ENCODE measurements at places on chromosomes 3 and 15.

GRCh38 chr3:29144361-29144760 lies 136.5 kb upstream of the RBMS3 start:
- no peak for DNase-seq

- no peak for DNase-seq
Observed at GRCh38 chr3:98901119-98901391, 440 bp downstream of the DCBLD2 start.

DNA sequence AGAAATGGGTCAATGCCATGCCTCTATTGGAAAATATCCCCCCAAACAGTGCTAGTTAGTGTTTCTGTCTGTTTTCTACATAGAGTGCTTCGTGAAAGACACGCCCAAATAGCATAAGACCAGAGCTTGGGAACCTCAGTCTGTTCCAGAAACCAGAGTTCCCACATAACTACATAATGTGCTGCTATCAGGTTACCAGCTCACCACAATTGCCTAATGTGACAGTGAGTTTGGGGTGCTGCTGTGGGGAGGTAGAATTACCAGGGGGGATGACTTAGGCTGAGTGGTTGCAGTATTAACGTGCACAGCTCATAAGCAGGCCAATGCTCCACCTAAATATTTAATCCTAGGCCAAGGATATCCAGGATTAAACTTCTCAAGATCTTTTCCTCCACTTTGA lies 39.2 kb downstream of the DUT start:
- no peak for DNase-seq

DNA sequence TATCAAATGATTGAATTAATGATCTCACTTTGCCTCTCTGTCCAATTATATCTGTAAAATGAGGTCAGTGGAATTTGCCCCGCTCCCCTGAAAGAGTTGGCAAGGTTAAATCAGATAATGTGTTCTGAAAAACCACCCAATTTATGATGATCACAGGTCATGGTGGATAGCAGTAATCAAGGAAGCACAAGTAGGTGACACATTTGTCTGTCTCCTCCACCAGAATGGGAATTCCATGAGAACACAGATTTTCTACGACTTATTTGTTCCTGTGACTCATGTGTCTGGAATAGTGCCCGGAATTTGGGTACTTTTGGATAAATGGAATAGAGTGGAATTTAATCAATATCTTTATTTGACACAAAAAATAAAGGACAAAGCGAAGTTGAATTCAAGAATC lies 220.9 kb upstream of the SUCLG2 start:
- DNase-seq = no peak

DNA sequence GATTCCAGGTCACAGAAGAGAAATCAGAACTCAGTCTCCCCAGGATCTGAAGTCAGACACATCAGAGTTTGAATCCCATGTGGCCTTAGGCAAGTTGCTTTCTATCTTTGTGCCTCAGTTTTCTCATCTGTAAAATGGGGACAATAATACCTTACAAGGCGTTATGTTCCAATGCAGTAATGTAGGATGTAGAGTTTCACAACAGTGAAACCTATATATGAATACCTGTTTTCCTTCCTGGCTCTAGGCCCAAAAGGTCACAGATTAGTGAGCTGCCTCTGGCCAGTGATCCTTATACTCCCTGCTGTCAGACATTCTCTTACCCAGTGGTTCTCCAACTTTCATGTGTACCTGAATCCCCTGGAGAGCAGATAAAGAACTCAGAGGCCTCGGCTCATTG lies 72.9 kb upstream of the OXTR start:
- no peak for DNase-seq

DNA sequence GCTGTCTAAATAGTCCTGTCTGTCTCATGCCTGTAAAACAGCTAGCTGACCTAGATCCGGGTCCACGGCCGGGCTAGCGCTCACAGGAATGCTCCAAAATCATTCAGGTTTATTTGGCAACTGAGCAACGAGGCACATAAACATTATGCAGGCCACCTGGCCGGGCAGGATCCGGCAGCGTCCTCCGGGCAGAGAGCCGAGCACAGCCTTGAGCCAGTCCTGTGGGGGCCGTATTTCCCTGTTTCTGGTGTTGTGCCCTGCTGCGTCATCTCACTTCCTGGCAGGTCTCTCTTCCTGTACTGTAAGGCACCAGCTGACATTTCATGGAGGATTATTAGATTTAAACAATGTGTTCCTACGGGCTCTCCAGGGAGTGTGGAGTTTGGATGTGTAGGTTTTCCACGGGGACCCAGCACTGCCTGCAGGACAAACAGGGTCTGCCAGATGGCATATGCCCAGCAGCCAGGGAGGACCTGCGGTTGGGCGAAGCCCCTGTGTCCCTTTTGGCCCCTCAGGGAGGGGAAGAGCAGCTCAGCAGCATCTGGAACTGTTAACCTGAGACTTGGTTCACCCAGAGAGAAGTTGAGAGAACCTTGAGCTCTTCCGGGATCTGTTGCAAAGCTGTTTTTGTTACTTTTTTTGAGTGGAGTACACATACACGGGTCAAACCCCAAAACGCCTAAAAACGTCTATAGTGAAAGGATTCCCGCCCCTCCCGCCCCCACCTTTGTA lies 16.6 kb upstream of the LRRK1 start:
- DNase-seq = no peak

DNA sequence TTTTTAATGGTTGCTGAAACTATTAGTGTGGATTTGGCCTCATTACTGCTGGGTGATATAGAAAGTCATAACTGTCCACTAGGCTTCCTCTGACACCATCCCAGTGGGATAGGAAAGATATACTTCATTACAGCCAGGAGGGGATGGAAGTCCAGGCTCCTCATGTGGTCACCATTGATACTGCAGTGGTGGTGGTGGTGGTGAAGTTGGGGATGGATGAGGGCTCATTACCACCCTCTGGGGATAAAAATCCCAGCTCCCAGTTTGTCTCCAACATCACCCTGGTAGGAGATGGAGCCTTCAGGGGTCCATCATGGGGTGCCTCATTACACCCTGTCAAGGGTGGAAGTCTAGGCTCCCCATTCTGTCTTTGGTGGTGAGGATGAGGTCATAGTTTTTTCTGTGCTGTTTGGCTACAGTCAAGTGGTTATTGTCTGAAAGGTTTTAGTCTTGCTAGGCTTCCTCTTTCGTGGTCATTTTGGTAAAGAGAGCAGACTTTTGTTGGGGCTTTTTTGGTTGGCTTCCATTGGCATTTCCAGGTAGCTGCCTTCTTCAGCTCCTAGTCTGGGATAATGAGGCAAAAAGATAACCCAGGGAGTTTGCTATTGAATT lies 30.1 kb upstream of the FILIP1L start:
- DNase-seq = no peak

DNA sequence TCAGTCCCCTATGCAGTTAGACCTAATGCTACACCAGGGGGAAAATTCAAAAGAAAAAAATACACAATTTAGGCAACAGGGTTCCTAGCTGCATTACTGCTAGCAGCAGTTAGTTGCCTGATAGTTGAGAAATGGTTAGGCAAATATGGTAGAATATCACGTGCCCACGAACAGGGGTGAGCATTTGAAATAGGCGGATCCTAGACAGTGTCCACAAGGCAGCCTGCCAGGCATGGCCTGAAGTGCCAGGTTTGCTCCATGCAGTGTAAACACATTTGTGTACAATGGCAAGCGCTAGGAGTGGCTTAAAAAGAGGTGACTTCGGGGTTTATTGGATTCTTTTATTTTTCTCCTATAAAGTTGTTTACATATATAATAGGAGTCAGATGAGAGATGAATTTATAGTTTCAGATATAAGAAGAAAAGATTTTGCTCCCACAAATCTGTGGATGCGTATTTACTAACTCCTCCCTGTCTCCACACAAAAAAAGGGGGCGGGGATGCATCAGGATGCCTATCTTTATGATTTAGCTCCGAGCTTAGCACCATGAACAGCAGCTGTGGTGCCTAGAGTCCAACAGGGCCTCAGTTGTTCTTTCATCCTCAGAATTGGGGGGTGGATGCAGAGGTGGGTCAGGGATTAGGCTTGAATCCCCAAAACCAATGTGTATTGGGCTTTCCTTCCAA lies 3.9 kb upstream of the TGM4 start:
- no peak for DNase-seq

DNA sequence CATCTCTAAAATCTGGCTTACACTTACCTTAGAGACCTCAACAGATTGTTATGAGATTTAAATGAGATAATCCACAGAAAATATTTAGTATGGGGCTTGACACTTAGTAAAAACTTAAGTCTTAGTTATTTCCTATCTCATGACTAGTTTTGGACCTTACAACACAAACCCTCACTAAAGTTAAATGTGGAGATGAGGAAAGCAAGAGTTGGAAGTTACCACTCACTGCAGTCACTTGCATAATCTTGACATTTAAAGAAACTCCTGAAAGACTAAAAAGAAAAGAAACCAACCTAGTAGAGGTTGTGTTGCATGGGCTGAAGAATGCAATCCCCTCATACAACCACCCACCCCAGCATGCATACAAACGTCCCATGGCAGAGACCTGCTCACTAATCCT lies 40.1 kb downstream of the ITGB5 start:
- no peak for DNase-seq

GRCh38 chr3:105533960-105534359 lies 167.3 kb downstream of the ALCAM start:
- DNase-seq = no peak

GRCh38 chr3:22582266-22582665 lies 620.9 kb upstream of the UBE2E2 start:
- DNase-seq = no peak

DNA sequence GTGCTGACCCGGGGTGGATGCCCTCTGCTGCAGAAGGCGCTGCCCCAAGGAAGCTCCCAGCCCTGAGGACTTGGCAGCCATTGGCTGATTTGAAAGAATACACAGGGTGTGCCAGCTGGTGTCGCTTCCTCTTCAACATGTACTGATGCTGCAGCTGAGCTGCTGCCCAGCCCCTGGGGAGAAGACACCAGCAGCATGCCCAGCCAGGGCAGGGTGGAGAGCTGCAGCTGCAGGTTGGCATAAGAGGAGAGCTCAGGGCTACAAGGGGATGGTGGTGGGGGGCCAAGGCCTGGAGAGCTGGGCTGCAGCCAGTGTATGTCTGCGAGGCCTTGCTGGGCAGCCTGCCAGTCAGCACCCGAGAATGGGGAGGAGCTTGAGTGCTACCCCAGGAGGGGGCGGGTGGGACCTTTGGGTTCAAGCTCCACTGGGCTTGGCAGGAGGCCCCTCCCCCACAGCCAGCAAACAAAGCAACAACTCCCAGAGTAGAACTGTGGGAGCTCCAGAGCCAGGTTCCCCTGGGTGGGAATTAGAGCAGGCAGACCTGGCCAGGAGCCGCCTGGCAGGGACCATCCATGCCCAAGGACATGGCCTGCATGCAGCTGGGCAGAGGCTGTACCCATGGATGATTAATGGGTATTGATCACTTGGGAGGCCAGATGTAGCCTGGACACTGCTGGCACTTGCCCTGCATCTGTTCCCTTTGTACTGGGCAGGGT lies 9.2 kb upstream of the SEMA4B start:
- peak; percentile 65 for DNase-seq

GRCh38 chr15:48940508-48940907 lies 23.2 kb downstream of the SHC4 start:
- no peak for DNase-seq

- no peak for DNase-seq
Observed at GRCh38 chr3:143109861-143110260, 9.7 kb upstream of the CHST2 start.

DNA sequence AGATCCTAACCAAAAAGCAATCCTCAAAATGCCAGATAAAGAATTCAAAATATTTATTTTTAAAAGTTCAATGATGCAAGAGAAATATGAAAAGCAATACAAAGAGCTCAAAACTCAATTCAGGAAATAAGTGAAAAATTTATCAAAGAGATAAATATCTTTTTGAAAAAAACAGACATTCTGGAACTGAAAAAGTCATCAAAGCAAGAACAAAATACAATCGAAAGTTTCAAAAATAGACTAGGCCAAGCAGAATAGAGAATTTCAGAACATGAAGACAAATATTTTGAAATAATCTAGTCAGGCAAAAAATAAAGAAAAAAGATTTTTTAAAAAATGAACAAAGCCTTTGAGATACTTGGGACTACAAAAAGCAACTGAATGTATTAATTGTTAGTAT lies 83.4 kb upstream of the STT3B start:
- DNase-seq = no peak

DNA sequence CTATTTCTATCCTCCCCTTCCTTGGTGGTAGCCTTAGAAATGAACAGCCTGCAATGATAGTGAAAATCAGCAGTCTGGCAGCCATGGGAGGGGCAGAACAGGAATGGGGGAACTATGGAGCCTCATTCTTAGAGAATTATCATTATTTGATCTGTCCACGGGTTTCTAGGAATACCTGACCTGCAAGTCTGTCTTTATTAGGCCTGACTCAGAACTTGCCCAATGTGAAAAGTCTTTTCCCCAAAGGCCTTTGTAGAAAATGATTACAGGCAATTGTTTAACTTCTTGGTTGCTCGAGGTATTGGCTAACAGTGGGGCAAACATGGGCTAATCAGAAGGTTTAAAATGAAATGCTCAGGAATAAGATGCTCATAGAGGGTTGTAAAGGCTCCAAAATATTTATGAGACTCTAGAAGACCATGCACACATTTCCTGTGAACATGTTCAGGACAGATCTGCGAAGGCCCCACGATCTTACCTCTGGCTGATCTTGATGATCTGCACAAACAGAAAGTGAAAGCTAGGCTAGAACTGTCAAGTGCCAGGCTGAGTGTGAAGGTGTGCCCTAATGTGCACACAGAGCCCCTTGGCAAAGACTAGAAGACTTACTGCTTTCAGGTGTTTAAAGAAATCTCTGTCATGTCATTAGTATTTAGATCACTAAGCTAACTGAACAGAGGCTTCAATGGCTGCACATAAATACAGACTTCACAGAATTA lies 39.6 kb upstream of the LAMP3 start:
- no peak for DNase-seq

DNA sequence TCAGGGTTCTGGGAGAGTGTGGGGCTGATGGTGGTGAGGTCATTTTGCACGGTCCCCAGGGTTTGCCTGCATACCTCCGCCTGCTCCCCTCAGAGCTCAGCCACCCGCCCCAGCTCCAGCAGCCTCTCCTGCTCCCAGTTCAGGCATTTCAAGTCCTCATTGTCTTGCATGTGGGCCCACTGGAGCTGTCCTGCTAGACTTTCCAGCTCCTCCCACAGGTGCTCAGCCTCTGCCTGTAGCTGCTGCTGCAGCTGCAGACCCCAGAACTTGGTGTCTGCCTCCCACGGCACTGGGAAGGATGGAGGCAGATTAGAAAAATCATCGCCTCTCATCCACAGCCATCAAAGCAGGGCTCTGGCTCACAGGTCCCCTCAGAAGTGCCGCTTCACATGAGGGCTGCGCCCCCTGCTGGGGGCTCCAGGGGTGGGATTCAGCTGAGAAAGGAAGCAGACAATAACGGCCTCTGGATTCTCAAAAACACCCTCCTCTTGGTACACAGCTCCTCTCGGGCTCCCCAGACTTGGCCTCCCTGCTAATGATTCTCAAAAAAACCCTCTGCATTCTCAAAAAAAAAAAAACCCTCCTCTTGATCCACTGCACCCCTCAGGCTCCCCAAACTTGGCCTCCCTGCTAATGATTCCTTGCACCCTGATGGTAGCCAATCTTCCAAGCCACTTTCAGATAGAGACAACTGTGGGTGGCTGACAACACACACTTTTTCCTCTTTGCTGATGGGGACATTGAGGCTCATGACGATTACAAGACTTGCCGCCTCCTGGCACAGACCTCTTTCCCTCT lies 89.3 kb upstream of the C2CD4B start:
- peak; percentile 19 for DNase-seq
